ENCODE measurements at places on chromosomes 12 and 14.

GRCh38 chr12:79400481-79400880 is 290.3 kb downstream of the PAWR start:
- DNase-seq, result no peak

DNA sequence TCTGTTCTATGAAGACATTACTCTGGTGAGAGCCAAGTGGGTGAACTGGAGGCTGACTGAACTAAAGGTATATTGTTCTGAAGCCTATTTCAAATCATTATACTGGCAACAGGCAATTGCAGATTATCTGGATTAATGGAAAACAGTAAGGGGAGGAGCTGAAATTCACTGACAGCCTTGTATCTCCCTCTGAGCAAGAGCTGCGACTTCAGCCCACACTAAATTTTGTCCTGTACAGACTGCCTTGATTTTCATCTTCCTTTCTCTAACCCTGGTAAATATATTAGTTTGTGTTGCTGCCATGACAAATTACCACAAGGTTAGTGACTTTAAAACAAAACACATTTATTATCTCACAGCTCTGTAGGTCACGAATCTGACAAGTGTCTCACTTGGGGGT is 231.1 kb downstream of the SLC2A13 start:
- DNase-seq, result no peak

GRCh38 chr14:72904840-72905561 is 11.1 kb upstream of the DPF3 start:
- peak; percentile 69 for DNase-seq

GRCh38 chr12:112422531-112422930 is 3.8 kb downstream of the PTPN11 start:
- peak; percentile 38 for DNase-seq
